ENCODE measurements at places on chromosomes 5 and 9. TPM values are rescaled to one million over a fixed set of nuclear protein-coding genes. Genes with fewer than 3 reads are reported as not detected.

ADAMTS19 gene
- total RNA-seq, result 0.51 TPM

HAPLN1 gene
- total RNA-seq, result not detected

ASPN gene
- total RNA-seq, result 7.0 TPM

KLF4 gene
- total RNA-seq, result 67.4 TPM

BTNL8 gene
- total RNA-seq, result not detected

SCGB3A2 gene
- not detected for total RNA-seq

PCDHB10 gene
- 2.4 TPM for total RNA-seq

SPATA31A3 gene
- not detected for total RNA-seq
